Activated CD8-positive, alpha-beta T cell treated with anti-CD3 and anti-CD28 coated beads for 36 hours (primary cell): ENCODE measurements at places on chromosomes 1 and 21. TPM values are rescaled to one million over a fixed set of nuclear protein-coding genes. Genes with fewer than 3 reads are reported as not detected.

GRCh38 chr1:41409825-41410224 is 48.6 kb downstream of the FOXO6 start:
- H3K4me3 ChIP-seq = no peak overlapping the region
- no peak overlapping the region for H3K27ac ChIP-seq
- H3K4me1 ChIP-seq = no peaks in the 10 kb centered on the region
- DNase-seq = no peak

The LYPLAL1 gene
- total RNA-seq = 24.5 TPM

The CD84 gene
- 18.1 TPM for total RNA-seq

The WNT2B gene
- not detected for total RNA-seq

DNA sequence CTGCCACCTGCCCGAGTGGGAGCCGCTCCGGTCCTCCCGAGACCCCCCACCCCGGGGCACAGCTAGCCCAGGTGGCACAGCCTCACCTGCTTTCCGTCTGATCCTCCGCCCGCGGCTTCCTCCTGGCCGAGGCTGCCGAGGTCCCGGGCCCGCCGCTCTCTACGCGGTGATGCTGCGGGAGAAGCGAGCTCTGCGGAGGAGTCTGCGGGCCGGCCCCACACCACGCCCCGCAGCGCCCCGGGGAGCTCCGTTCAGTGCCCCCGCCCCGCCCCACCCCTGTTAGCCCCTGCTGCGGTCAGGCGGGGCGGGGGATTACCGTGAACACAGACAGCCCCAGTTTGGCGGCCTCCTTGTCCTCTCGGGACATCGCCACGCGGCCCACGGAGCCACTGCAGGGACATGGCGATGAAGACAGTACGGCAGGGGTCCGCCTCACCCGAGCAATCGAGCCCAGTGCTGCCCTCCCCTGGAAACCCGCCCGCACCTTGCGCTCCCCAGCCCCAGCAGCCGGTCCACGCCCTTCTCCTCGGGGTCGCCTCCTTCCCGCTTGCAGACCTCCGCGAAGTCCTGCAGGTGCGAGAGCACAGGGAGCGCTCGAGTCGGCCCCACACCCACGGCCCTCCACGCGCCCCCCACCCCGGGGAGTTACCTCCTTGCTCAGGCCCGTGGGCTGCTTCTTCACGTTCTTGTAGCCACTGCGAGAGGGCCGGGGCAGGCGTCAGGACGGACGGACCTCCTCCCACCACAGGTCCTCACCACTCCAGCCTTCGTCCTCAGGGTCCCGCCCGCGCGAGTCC is 933 bp downstream of the C1orf35 start:
- H3K4me3 ChIP-seq = peak overlapping the region; percentile 91
- DNase-seq = peak; percentile 69

GRCh38 chr21:44740742-44741141 is 29.4 kb upstream of the TSPEAR start:
- H3K4me1 ChIP-seq = peaks cover 4% of the 10 kb centered on the region
- DNase-seq = no peak
- no peak overlapping the region for H3K4me3 ChIP-seq
- no peaks in the 10 kb centered on the region for H3K27me3 ChIP-seq

DNA sequence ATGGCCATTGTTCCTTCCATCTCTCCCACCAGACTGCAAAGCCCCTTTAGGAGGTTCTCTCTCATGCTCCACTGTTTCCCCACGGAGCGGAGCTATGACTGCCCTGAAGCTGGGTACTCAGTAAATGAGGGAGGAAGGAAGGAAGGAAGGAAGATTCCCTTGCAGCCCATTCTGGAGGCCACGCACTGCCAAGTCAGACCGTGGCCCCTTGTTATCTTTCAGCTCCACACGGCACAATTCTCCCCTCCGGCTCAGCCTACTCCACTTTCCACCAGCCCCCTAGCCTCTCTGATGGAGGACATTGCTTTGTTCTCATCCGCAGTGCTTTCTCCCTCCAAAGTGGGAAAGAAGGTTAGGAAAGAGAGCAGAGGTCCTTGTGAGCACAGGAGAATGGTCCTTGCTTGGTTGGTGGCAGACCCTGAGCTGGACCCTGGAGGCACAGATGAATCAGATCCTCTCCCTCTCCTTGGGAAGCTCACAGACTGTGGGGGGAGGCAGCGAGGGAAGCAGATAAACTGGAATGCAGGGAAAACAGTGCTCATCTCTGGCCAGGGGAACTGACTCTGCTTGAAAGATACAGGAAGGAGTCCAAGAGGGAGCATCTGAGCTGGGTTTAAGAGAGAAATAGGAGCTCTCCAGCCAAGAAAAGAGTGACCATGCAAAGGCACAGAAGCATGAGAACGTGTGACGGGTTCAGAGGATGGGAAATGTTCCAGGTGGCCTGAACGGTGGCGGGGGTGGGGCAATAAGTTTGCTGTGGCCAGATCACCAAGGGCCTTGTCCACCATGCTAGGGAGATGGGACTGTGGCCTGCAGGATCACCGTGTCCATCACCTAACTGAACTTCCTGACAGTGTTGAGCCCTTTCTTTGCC is 52.6 kb downstream of the GLIS1 start:
- H3K27me3 ChIP-seq = peaks cover 7% of the 10 kb centered on the region
- no peak overlapping the region for H3K27ac ChIP-seq
- DNase-seq = no peak
- no peak overlapping the region for H3K4me3 ChIP-seq
